ENCODE measurements at places on chromosomes 16 and 17.

- DNase-seq, result no peak
These were observed 2.2 kb downstream of the USP31 start for GRCh38 chr16:23146877-23147601.

GRCh38 chr16:29862383-29862883, 593 bp downstream of the CDIPT start:
- DNase-seq, result no peak

DNA sequence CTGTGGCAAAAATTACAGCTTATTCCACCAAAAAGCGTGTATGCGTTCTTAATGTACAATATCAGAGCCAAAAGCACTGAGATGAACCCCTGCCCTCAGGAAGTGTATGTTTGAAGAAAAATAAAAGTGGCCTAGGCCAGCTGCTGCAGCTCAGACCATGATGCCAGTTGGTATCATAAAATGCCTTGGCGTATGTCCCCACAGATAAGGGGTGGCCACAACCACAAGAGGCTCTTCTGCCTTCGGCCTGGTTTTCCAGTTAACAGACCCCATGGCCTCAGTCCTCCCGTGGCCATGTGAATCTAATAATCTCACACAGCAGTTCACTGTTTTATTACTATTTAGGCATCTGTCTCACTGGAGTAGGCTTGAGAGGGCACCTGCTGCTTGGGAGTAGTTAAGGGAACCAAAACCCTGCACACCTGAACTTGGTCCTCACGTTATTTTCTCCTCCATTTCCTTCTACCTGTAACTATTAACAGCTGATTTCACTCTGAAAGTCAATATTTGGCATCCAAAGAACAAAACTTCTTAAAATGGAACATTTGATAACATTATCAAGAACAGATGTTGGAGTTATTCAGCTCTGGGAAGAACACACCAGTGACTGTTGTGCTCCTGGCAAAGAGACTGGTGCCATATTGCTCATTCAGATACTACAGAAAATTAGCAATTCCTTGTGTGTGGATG, 34.8 kb upstream of the ERN1 start:
- no peak for DNase-seq

- no peak for DNase-seq
These were observed 64.4 kb upstream of the CDH8 start for GRCh38 chr16:62100651-62101050.

DNA sequence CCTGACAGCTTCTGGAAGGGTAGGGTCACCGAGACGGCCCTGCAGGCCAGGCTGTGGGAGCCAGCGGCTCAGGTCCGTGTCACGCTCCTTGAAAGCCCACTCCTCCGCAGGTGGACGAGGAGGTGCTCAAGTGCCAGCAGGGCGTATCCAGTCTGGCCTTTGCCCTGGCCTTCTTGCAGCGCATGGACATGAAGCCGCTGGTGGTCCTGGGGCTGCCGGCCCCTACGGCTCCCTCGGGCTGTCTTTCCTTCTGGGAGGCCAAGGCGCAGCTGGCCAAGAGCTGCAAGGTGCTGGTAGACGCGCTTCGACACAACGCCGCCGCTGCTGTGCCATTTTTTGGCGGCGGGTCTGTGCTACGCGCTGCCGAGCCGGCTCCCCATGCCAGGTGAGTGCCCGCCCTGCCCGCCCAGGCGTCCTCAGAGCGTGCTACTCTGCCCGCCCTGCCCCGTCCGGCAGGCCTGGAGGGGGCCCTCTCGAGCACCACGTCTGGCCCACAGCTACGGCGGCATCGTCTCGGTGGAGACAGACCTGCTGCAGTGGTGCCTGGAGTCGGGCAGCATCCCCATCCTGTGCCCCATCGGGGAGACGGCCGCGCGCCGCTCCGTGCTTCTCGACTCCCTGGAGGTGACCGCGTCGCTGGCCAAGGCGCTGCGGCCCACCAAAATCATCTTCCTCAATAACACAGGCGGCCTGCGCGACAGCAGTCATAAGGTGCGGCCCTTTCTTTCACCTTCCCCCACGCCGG, 1.3 kb downstream of the NAGS start:
- DNase-seq, result no peak

DNA sequence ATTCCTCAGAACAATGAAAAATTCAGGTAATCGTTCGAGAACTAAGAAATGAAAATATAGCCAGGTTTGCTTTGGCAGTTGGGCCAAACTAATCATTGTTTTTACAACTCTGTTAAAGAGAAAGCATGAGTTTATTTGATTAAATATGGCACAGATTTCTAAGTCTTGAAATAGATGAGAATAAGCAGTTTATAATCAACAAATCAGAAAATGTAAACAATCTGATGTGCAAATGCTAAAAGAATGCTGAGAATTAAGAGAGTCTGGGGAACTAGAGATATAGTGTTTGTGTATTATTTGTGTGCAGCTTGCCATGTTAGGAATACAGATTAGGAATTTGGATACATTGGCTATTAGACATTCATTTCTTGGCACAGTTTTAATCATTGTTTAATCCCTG, 212.5 kb downstream of the TANC2 start:
- no peak for DNase-seq

DNA sequence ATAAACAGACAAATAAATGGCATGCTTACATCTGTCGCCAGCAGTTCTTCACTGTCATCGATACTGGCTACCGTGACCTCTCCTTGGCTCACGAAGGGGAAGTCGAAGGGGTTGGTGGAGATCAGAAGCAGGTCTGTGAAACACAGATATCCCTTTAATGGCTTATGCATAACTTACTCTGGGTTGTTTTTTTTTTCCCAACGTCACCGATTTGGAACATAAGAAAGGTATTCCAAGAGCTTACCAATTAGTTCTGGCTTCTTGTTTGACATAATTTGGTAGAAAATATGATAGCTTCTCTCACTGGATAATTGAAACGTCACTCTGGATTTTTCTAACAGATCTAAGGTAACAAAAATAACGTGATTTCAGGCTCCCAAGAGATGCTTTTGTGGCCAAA, 18.2 kb downstream of the MYH13 start:
- no peak for DNase-seq

DNA sequence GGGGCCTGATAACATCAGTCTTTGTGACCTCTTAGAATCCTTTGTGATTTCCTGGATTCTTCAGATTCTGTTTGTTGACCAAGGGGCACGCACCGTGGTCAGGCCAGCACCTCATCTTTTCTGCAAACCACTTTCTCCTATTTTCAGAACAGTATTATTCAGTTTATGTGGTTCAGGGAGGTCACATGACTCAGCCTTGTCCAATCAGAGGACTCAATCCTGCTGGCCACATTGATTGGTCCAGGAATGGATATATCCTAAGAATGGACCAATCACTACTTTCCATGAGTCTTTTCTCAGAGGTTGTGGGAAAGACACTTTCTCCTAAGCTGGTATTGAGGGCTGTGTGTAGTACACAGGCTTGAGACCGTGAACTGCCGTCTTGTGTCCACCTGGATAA, 123.1 kb upstream of the EEF2KMT start:
- DNase-seq, result no peak

DNA sequence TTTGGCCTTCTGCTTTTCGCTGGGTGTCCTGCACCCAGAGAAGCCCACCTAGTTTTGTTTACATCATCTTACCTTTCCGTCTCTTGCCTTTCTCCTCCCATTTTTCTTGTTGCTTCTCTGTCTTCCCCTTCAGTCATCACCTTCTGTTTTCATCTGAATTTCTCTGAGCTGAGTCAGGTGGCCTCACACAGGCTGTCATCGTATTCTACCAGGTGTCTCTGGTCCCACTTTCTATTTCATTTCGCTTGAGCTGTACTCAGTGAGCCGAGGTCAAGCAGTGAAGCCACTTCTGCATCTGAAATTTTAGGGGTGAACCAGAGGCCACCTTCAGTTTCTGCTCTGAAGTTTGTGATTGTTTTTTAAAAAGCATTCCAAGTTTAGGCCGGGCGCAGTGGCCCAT, 9.7 kb downstream of the CRAMP1 start:
- DNase-seq, result no peak

DNA sequence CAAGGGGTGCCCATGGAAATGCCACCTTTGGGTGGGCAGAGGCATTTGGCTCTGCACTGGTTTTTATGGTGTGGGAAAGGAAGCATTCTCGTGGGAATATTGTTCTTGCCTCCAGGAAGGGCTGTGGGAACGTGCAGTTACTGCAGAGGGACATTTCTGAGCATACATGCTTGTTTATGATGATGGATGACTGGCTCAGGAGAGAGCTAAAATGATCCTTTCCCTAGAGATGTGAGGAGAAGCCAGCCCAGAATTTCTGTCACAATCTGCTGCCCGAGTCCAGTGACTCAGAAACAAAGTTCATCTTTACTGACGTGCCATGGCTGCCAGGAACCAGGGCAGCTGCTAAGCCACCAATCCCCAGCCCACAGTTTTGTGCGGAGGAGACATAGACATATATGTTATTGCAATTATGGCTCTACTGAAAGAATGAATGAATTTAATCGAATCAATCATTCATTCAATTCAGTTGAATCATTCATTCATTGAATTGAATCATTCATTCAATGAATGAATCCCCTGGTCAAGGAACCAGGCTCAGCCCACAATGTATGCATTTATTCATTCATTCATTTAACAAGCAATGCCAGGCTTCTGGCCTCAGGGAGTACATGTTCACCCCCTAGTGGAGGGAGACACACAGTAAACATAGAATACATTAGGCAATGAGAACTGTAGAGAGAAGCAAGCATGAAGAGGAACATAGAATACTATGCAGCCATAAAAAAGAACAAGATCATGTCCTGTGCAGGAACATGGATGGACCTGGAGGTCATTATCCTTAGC, 414.4 kb upstream of the HSBP1 start:
- DNase-seq, result no peak

GRCh38 chr17:45686250-45686649, 97.9 kb upstream of the CRHR1 start:
- no peak for DNase-seq

GRCh38 chr17:28760601-28761562, 17.1 kb downstream of the TRAF4 start:
- DNase-seq, result no peak

Measured in SIG-M5 (cell line).